Upper lobe of left lung (tissue), 6 donors: ENCODE measurements at places on chromosomes 5 and 9.

GRCh38 chr5:157269165-157269671 is 3.3 kb downstream of the CYFIP2 start:
- H3K4me3 ChIP-seq: no peak overlapping the region
- H3K4me1 ChIP-seq: peaks cover 48% of the 10 kb centered on the region
- H3K27ac ChIP-seq: peak overlapping the region; percentile 55
- no peaks in the 10 kb centered on the region for H3K27me3 ChIP-seq
- H3K36me3 ChIP-seq: no peaks in the 10 kb centered on the region

DNA sequence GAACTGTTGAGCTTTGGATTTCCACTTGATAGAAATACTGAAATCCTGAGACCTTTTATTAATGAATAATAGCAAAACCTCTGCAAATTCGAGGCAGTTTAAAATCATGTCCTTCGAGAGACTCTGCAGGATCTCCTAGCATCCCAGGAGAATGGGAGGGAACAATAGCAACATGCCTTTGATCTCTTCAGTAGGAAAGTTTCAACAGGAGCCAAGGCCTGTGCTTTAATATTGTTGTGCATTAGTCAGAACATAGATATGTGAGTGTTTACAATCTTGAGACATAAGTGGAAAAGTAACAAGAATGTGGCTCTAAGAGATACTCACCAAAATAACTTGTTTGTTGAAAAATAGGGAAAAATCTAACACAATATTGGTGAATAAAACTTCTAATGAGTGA is 83.3 kb upstream of the LHFPL2 start:
- no peak overlapping the region for H3K4me3 ChIP-seq
- no peaks in the 10 kb centered on the region for H3K4me1 ChIP-seq
- DNase-seq: no peak
- no peaks in the 10 kb centered on the region for H3K27me3 ChIP-seq

DNA sequence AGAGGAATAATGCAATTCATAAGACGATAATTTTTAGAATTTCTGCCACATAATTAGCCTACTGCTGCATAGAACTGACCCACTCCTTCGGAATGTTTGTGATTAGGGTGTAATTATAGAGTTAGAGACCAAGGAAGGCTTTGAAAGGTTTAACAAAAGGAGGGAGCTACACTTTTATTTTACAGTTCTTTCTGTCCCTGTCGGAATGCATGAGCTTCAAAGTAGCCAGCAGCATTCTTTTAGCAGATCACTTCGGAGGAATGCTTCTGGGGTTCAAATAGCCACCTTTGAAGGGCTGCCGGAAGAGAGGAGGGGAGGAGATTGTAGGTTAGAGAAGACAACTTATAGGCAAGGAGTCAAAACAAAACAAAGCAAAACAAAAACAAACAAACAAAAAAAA is 168.1 kb downstream of the GRIA1 start:
- H3K36me3 ChIP-seq: no peaks in the 10 kb centered on the region
- no peak overlapping the region for H3K27ac ChIP-seq
- H3K27me3 ChIP-seq: no peaks in the 10 kb centered on the region
- H3K4me3 ChIP-seq: no peak overlapping the region
- no peaks in the 10 kb centered on the region for H3K4me1 ChIP-seq

GRCh38 chr9:10172476-10172875 is 440.3 kb downstream of the PTPRD start:
- DNase-seq: no peak
- H3K27me3 ChIP-seq: no peaks in the 10 kb centered on the region
- H3K4me1 ChIP-seq: no peaks in the 10 kb centered on the region
- no peaks in the 10 kb centered on the region for H3K36me3 ChIP-seq
- no peak overlapping the region for H3K4me3 ChIP-seq

DNA sequence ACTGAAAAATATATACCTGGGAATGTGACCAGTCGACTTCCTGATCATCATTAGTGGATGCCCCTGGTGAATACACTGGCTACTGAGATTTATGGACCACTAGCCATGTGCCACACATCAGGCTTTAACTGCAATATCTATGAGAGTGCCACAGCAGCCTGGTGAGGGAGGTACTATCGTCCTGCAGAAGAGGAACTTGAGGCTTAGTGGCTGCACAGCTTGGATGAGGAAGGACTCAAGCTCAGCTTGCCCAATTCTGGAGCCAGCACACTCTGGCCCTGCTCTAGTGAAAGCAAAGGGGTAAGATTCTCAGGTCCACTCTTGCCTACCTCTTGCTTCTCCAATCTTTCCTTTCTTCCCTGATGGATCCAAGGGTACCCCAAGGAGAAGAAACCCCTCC is 129.3 kb downstream of the ENTREP1 start:
- H3K36me3 ChIP-seq: no peaks in the 10 kb centered on the region
- H3K27ac ChIP-seq: no peak overlapping the region
- H3K4me3 ChIP-seq: no peak overlapping the region

DNA sequence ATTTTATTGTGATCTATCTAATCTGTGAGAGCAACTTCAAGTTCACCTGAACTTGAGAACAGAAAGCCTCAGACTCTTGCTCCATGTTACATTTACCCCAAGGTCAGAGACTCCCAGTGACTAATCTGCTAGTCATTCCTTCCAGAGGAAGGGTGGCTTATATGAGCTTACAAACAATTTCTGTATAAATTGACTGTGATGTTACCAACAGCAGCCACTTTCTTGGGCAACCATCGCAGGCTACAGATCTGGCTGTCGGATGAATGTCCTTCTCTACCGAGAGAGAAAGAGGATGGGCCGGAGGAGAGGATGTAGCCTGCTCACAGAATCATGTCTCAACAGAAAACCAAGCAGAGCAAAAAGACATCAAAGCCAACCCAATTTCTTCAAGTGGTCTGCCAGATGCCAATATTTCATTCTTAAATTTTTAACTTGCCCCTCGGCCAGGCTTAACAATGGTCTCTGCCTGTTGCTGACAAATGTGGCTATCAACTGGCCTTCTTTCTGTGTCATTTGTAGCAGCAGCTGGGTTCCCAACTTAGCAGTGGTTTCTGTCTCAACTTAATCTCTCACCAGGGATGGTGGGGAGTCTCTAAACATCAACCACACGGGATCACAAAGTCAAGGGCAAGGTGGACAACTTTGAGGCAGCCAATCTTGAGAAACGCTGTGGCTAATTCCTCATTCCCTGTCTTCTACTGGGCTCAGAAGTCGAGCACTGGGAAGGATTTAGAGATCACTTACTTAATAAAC is 81.3 kb downstream of the RAPGEF1 start:
- peaks cover 70% of the 10 kb centered on the region for H3K4me1 ChIP-seq
- DNase-seq: no peak
- H3K4me3 ChIP-seq: no peak overlapping the region
- H3K36me3 ChIP-seq: no peaks in the 10 kb centered on the region

DNA sequence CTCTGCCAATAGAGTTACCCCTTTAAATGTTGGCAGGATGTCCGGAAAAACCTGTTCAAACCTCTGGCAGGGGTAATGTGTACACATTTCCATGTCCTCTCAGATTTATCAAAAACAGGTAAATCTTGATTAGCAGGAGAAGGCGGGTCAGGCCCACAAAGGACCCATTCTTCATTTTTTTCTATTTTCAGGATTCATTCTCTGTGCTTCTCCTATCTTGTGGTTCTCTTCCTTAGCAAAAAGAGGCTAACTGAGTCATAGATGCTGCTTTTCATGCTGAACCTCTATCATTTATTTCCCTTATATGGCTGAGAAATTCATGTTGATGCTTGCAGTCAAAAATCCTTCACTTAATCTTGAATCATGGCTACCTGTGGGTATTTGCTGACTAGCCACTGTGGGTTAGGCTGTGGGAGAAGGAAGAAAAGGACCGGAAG is 112.7 kb upstream of the IQGAP2 start:
- DNase-seq: no peak
- no peaks in the 10 kb centered on the region for H3K27me3 ChIP-seq
- H3K27ac ChIP-seq: no peak overlapping the region
- H3K4me1 ChIP-seq: no peaks in the 10 kb centered on the region

DNA sequence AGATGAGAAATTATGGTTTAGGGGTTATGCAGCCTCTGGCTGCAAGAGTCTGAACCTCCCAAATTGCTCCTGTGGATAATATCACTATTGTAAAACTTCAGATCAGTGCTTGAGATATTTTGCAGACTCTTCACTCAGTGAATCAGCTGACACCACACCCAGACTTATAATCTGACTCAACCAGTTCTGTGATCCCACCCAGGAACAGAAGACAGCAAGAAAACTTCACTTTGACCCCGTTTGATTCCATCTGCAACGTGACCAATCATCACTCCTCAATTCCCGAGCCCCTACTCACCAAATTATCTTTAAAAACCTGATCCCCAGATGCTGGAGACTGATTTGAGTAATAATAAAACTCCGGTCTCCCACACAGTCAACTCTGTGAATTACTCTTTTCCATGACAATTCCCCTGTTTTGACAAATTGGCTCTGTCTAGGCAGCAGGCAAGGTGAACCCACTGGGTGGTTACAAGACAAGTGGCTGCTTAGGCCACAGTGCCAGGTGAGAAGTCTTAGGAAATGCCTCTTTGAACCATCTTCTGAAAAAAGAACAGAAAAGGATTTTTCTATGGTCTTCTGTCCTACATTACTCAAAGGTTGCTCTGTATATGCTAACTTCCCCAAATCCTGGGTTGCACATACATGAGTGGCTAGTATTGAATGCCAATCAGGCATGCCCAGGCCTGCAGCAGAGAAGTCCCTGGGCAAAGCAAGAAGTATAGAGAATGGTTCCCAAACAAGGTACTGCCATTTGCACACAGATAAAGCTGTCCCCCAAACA is 588.0 kb downstream of the PRELID2 start:
- no peak for DNase-seq
- H3K4me3 ChIP-seq: no peak overlapping the region
- H3K27me3 ChIP-seq: no peaks in the 10 kb centered on the region
- no peaks in the 10 kb centered on the region for H3K4me1 ChIP-seq
- H3K27ac ChIP-seq: no peak overlapping the region
- H3K36me3 ChIP-seq: no peaks in the 10 kb centered on the region

DNA sequence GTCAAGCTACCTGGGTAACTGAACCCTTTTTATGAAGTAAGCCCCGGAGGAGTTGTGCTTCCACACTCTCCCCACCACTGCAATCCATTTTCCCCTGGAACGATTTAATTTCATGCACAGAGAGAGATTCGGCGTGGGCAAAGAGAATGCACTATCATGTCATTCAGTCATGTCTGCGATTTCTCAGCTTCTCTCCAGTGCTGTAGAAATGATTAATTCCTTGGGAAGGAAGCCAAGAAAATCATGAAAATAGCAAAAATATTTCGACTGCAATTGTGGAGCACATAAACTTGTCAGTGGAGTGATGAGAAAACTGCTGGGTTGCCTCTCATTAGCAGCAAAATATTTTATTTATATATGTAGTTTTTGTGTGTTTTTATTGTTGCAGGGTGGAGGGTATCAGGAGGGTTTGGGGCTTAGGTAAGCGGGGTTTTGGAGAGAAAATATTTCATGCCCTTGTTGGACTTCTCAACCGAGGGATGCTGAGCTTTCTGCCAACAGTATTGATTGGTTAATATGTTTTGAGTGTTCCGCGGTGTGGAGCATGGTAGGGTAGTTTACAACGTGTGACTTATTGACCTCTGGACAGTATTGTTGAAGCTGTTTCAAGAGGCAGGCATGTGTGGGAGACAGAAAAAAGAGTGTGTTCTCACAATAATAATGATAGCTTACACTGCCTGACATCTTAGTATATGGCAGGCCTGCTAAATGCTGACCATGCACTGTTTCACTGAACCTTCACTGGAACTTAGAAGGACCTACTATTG is 69.3 kb downstream of the SGCD start:
- DNase-seq: no peak
- H3K36me3 ChIP-seq: no peaks in the 10 kb centered on the region
- H3K27me3 ChIP-seq: no peaks in the 10 kb centered on the region
- no peak overlapping the region for H3K4me3 ChIP-seq
- no peak overlapping the region for H3K27ac ChIP-seq

DNA sequence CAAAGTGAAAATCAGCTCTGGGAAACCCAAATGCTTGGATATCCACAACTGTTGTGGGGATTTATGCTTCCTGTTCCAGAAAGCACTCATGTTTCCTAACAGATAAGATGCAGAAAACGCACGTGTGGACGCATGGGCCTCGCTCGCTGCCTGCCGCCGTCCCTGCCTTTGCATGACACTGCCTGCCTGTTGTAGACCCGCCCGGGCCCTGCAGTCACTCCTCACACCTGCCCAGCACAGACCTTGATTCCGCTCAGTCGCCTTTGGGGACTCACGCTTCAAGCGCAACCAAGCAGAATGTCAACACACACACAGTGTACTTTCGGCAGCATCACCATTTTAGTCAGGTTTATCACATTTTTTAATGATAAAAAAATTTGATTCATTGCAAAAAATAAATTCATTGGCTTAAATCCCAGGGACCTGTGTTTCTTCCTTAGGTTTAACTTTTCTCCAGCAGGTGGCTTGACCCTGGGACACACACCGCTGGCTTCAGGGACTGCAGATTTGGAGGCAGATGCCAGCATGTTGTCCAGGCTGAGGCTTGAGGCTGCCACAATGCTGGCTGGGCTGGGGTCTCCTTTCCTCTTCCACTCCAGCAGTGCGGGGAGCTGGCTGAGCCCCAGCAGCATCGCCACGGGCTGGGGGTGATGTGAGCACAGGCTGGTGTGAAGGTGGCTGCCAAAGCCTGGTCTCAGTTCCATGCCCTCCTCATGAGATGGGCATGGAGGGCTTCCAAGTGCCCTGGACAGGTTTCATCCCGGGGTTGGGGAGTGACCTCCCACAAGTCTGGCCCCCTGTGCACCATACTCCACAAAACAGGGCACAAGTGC is 416.9 kb upstream of the IRX4 start:
- H3K4me3 ChIP-seq: no peak overlapping the region
- H3K27ac ChIP-seq: no peak overlapping the region
- DNase-seq: peak; percentile 68
- no peaks in the 10 kb centered on the region for H3K36me3 ChIP-seq
